ENCODE measurements at places on chromosomes 1 and 21. TPM values are rescaled to one million over a fixed set of nuclear protein-coding genes. Genes with fewer than 3 reads are reported as not detected.

Gene C2CD4D
- not detected for total RNA-seq

Gene AKNAD1
- 0.73 TPM for total RNA-seq

Gene LRRC71
- not detected for total RNA-seq

Gene KRTAP13-2
- not detected for total RNA-seq

Gene ZYG11B
- 34.5 TPM for total RNA-seq

Gene GPA33
- not detected for total RNA-seq

Gene ADORA1
- 0.59 TPM for total RNA-seq

Gene VANGL2
- total RNA-seq: not detected

Gene CFAP45
- total RNA-seq: 0.37 TPM

All from subcutaneous preadipocyte (primary cell).